ENCODE measurements at places on chromosomes 7 and 10.

GRCh38 chr7:108455998-108456677, at the start of gene NRCAM:
Gene NRCAM, minus strand, starts transcription at chr7:108456436. Its CDS starts 216,372 bp downstream, at chr7:108240064.
- peak; percentile 17 for DNase-seq

DNA sequence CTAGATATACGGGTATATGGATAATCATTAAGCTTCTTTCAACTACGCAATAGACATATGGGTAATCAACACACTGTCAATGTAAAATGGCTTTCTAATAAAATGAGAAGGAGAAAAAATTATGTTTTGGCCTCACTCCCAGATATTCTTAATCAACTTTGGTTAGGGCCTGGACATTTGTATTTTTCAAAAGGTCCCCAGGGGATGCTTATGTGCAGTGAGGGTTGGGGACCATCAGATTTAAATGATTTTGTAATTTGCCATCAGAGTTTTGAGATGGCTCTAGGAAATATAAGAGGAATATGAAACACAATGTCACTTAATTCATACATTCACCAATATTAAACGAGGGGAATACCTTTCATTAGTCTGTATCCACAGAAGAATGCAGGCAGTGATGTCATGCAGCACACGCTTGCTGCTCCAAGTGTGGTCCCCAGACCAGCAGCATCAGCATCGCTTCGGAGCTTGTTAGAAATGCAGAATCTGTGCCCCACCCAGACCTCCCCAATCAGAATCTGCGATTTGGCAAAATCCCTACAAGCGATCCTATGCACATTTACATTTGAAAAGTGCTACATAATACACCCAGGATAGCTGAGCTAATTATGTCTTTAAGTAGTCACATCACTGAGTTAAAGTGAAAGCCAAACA, 75.1 kb downstream of the INHBA start:
- DNase-seq: no peak

DNA sequence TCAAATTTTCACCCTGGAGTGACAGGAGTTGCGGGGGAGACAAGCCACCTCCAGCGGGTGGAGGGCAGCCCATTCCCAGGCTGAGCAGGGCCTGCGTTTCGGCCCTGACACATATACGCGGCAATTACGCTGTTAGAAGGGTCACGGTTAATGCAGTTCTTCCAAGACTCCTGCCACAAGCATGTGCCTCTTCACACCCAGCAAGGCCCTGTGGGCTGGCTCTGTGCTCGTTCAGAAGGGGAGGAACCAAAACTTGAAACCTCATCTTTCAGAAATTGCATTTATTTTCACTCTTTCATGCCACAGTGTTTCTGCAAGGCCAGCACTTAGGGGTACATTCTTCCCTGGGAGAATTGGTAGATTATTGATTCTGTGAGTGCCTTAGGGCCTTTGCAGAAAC, 24.7 kb downstream of the LRMDA start:
- no peak for DNase-seq

GRCh38 chr7:104967088-104967487, 46.9 kb upstream of the KMT2E start:
- no peak for DNase-seq

DNA sequence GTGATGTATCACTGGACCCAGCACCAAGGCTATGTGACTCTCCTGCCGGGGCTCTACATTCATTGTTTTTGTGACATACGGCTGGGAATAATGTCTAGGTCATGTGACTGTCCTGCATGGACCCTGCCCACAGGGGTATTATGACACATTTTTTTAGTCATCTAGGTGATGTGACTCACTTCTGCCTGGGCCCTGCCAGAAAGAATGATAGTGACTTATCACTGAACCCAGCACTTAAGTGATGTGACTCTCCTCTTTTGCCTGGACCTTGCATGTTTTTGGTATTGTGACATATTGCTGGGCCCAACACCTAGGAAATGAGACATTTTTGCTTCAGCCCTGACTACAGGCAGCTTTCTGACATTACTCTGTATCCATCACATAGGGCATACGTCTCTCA, 51.1 kb upstream of the ZNF107 start:
- no peak for DNase-seq

DNA sequence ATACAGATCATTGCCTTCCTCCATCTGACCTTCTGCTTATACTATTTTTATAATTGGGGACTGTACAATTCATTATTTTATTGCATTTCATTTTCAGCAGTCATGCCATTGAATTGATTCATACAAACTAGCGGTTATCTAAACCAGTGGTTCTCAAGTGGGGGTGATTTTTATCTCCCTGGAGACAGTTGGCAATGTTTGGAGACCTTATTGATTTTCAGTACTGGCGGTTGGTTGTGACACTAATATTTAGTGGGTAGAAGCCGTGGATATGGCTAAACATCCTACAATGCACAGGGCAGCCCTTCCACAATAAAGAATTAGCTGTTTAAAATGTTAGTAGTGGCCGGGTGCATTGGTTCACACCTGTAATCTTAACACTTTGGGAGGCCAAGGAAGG, 765.9 kb downstream of the LRMDA start:
- no peak for DNase-seq

DNA sequence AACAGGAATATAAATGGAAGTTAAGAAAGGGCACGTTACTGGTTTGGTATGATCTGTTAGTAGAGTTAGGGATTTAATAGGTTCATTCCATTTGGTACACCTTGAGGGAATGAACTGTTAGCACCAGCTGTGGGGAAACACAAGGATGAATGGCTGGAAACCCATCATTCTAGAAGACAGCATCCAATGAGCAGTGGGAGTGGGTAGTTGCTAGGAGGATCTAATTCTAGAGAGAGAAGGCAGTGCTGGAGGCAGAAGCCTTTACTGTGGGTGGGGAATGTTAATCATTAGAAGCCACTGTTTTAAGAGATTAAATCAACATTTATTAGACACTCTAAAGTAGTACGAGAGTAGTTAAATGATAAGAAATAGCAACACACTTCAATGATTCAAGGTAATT, 15.5 kb upstream of the GPR15LG start:
- no peak for DNase-seq

DNA sequence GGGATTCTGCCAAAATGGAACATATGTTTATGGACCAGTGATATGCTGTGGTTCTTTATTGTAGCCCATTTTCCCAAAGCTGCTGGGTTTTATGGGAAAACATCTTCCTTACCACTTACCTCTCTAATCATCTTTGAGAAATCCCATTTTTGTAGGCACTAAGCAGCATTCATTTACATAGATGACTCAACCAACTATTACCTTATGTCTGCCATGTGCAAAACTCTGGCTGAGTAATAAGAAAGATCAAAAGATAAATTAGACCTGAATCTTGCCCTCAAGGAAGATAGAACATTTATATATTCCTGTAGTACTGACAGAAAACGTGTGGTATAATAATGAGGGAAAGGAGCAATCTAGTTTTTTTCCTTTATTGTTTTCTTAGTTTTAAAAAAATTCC, 24.3 kb downstream of the CBLL1 start:
- DNase-seq: no peak

GRCh38 chr10:101923256-101923655, 79.7 kb upstream of the KCNIP2 start:
- DNase-seq: no peak

GRCh38 chr7:28626624-28627262, 214.4 kb downstream of the CREB5 start:
- DNase-seq: peak; percentile 51

DNA sequence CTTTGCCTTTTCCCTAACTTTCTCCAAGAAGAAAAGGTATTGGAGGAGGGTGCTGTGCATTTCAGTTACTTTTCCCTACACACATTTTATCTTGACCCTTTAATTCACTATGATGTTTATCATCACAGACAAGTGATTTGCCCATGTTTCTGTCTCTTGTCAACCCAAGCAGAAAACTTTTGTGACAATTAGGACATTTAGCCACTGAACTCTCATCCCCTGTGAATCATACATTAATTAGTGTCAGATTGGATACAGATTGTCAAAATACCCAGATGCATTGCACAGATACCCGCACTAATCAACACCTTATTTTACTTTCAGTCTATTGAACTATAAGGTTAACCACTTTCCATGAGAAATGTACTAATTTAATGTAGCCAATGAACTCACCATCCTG, 912.9 kb downstream of the SORCS1 start:
- no peak for DNase-seq
